ENCODE measurements at places on chromosomes 6 and 20. TPM values are rescaled to one million over a fixed set of nuclear protein-coding genes. Genes with fewer than 3 reads are reported as not detected.

The GNRH2 gene
- not detected for total RNA-seq

The OR2B6 gene
- total RNA-seq = not detected

The CUL9 gene
- 36.1 TPM for total RNA-seq

The MYLK2 gene
- total RNA-seq = not detected

The PLEKHG1 gene
- total RNA-seq = 16.7 TPM

The COQ3 gene
- 8.6 TPM for total RNA-seq

The PPDPF gene
- total RNA-seq = 233 TPM

The SIM1 gene
- not detected for total RNA-seq

The DOP1A gene
- 19.7 TPM for total RNA-seq

The UBD gene
- total RNA-seq = 2.7 TPM

All from left lung (tissue), 14 donors.